ENCODE measurements at places on chromosomes 16 and 17. TPM values are rescaled to one million over a fixed set of nuclear protein-coding genes. Genes with fewer than 3 reads are reported as not detected.

JUP gene
- 1,050 TPM for total RNA-seq

FOXC2 gene
- total RNA-seq = 0.28 TPM

OTOA gene
- 0.04 TPM for total RNA-seq

MYOCD gene
- total RNA-seq = 1.3 TPM

EFCAB13 gene
- 2.0 TPM for total RNA-seq

ELMO3 gene
- 26.3 TPM for total RNA-seq

CMTM1 gene
- total RNA-seq = 0.60 TPM

NOG gene
- total RNA-seq = not detected

CTRB1 gene
- total RNA-seq = 0.44 TPM

CDRT4 gene
- total RNA-seq = 4.7 TPM

RHBDL3 gene
- total RNA-seq = 0.08 TPM

Data from esophagus mucosa (tissue), 1 donor.